ENCODE measurements at places on chromosomes 4 and X. TPM values are rescaled to one million over a fixed set of nuclear protein-coding genes. Genes with fewer than 3 reads are reported as not detected.

Gene LDB2
- total RNA-seq = not detected

Gene UNC5C
- total RNA-seq = not detected

Gene PARM1
- total RNA-seq = 0.91 TPM

Gene GPC4
- not detected for total RNA-seq

Gene HS3ST1
- total RNA-seq = 0.95 TPM

Gene NUDT11
- 0.13 TPM for total RNA-seq

Gene CPEB2
- total RNA-seq = 14.9 TPM

Gene CYLC1
- total RNA-seq = not detected

Gene SPANXA2
- total RNA-seq = not detected

Gene EXOC1L
- not detected for total RNA-seq
